Adipocyte (in vitro differentiated cells): ENCODE measurements at places on chromosomes 3 and 15.

DNA sequence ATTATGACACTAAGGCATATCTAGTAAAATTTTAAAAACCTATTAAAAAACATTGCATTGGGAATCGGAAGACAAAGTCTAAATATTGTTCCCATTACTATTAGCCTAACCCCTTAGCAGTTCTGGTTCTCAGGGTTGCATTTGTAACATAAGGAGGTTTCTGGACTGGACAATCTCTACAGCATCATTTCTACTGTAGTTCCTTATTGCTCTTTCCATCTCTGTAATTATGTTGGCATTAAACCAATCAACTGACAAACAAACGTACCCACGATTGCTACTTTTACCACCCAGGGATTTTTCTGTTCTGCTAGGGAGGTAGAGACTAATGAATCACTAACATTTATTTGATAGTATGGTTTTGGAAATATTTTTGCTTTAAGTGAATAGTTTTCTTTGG, 190.8 kb downstream of the CBLB start:
- no peak for DNase-seq

GRCh38 chr3:149270180-149270579, 48.6 kb upstream of the CP start:
- DNase-seq, result peak; percentile 47

GRCh38 chr3:81695302-81695701, 66.1 kb downstream of the GBE1 start:
- no peak for DNase-seq

- DNase-seq, result no peak
These were observed 16.3 kb upstream of the LINGO1 start for GRCh38 chr15:77649017-77649416.

DNA sequence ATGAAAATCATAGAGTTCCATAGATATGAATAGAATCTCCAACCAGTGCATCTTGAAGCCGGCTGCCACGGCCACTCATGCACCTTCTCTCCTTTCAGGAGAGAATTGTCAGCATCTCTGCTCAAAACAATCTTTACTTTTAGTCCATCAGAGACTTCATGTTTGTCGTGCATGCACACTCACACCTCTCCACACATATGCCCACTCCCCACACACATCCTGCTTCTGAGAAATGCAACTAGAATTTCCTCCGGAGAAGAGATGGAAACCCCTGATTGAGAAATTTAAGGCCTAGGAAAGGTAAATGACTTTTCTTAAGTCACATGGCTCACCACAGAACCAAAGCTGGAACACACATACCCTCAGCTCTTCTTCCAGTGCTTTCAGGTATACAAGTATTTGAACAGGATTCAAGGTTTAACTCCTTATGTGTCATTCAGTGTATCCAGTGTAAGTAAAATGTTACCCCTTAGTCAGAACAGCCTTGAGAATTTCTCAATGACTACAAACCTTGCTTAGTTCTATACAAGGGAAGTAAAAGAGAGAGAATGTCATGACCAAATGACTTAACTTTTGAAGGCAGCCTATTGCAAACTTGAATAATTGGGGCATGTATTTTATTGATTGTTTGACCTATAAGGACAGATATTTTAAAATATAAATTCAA, 69.1 kb upstream of the TSEN2 start:
- no peak for DNase-seq

DNA sequence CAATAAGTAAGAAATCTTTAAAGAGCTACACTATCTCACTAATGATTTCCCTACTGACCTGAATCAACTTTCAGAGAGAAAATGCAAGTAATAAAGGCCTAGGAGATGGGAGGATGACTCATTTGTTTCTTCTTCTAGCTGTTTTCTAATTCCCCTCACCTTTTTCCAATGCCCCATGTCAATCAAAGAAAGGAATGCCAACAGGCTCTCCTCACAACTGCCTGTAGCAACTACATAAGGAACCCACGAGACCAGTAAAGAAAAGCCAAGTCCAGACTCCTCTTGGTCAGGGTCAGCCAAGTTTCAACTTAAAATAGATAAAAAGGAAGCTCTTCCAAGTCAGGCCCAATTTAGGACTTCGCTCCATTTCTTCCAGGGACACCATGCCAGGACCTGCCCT, 201.9 kb downstream of the TNIK start:
- no peak for DNase-seq

DNA sequence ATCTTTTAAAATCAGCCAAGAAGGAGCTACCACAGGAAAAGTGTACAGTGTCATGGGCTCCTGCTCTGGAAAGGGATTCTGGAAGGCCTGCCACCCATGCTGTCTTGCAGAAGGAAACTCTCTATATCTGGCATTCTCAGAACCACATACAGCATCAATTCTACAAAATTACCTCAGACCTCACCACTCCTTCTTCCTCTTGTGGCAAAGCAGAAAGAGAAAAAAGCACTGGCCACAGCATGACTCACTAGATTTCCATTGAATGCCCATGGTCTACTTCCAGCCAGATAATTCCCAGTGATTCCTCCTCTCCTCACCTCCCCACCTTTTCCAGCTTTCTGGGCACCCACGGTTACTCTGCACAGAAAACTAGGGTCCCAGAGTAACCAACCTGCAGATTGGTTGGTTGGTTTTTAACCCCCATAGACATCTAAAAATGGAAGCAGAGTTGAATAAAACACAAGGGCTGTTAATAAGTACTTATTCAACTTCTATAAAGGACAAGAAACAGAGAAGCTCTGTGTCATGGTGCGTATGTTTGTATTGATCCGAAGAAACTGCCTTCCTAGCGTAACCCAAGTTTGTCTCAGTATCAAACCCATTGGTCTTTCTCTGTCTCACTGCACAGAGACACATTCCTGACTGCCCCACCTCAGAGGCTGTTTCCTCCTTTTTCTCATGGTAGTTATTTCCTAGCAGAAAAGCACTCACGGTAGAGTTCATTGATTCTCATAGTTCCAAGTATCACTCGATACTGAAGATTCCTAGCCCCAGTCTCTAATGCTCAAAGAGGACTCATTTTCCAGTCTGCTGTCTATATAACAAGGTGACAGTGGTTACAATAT, 67.7 kb downstream of the LDHAL6B start:
- no peak for DNase-seq

DNA sequence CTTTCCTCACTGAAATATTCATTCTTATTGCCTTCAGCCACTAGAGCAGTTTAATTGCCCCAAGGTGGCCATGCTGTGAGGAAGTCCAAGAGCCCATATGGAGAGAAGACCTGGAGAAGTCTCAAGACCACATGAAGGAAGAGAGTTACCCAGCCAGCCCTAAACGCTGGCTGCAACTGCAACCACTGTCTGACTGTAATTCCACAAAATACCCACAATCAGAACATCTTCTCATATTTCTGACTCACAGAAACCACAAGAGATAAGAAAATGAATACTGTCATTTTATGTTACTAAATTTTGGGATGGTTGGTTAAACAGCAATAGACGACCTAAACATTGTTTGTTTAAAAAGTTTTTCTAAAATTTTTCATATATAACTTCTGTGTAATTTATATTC, 14.7 kb upstream of the SST start:
- no peak for DNase-seq

DNA sequence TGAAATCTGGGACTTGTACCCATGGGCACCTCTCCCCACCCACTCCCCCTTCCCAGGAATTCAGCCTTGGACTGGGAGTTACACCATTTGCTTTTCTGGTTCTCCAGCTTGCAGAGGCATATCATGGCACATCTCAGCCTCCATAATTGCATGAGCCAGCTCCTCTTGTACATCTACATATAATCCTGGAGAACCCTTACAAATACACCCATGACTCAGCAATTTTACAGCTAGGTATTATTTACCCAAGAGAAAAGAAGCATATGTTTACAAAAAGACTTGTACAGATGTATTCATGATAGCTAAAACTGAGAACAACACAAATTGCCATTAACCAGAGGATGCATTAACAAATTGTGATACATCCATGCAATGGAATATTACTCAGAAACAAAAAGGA, 58.4 kb downstream of the RPLP1 start:
- no peak for DNase-seq

- DNase-seq, result no peak
These were observed at the start of gene HGD for GRCh38 chr3:120682095-120682681. HGD (minus strand) TSS chr3:120682239; CDS start chr3:120682111, 128 bp downstream.

DNA sequence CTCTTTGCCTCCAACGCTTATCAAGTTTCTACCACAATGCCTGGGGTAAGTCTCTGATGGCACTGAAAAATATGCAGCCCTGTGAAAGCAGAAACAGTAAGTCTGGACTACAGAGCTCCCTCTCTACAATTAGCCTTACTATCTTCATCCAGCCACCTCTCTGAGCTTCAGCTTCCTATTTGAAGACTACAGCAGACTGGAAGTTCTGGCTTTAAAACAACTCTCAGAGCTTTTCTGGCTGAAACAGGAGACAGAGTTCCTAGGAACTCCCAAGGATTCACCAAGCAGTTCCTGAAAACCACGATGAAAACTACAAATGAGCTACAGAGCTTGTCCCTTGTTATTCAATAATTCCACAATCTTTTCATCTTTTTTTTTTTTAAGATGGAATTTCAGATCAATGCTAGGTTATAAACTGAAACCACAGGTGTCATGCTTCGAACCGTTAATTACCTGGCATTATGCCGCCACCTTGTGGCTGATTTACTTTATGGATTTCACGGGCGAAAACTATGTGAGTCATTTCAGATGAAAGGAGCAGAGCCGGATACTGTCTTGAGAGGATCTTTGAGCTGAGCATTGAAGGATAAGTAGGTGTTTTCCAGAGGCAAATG, 3.9 kb downstream of the CRYGS start:
- peak; percentile 89 for DNase-seq

GRCh38 chr15:29844290-29844903, 22.1 kb upstream of the TJP1 start:
- DNase-seq, result peak; percentile 15

GRCh38 chr15:62046078-62046743, 14.0 kb downstream of the VPS13C start:
- no peak for DNase-seq

- DNase-seq, result peak; percentile 65
These were observed 2.3 kb downstream of the SERP1 start for GRCh38 chr3:150544041-150544440.

DNA sequence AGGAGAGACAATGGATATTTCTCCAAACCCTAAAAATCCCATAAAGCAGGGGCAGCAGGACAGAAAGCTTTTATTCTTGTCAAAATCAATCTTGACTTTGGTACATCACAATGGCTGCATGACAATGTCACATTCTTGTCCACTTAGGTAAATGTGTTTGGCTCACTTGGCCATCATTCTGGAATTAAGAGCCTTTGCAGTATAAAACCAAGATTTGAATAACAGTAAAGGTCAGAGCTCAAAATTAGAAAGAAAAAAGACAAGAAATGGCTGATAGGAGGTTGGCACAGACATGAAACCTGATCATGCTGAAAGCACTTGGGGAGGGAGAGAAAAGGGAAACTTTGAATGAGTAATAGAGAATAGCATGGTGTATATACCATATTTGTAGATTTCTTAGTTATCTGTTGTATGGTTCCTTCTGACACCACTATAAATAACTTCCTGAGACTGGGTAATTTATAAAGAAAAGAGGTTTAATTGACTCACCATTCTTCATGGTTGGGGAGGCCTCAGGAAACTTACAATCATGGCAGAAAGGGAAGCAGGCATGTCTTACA, 158.5 kb upstream of the SGO1 start:
- no peak for DNase-seq

DNA sequence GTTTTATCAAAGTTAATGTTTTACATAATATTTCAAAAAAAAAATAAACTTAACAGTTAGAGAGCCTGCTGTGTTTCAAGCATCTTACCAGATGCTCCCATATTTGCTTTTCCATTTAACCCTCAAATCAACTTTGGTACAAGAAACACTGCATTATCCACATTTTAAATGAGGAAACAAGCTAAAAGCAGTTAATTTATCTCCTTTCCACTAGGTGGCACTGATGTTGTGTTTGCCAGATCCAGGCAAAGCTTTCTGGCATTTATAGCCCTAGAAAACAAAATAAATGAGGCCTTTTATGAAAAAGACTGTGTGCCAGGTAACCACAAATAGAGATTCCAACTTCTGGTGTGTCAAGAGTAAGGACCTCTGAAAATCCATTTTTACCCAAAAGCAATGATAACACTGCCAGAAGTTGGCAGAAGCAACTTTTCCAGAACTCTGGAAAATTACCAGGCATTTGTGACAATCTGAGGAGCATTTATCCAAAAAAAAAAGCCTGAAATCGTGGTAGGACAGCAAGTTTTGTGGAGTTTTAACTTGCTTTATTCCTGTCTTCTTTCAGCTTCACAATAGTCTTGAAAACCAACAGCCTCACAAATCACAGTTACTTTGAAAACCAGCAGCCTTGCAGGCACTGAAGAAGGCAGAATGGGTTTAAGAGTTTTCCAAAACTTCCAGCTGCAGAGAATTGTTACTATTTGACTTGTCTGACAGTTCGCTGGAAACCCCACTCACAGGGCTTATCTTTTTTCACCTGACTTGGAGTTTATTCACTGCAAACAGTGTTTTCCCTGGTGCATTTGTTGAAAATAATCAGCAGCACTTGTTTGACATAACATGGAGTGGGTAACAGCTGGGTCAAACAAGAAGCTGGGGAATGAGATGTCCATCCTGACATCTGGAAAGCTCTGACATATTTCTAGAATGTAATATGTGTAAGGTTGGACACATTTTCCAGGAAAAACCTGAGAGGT, 9.2 kb downstream of the FAM162A start:
- DNase-seq, result peak; percentile 84

GRCh38 chr15:81754078-81754477, 291.7 kb downstream of the MEX3B start:
- DNase-seq, result peak; percentile 16

DNA sequence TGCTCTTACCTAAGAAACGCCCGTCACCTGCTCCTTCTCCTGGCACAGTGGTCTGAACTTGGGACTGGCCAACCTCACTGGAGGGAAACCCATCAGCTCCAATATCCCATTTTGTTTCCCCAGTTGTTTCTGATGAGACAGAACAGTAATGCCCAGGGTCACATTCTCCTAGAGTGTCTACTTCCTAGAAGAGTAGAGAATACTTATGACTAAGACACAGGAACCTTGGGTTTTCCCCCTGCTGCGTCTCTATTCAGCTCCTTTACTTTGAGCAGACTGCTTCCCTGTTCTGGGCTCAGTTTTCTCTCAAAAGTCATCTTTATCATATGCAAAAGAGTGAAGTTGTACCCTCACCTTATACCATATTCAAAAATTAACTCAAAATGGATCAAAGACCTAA, 79.4 kb downstream of the POLR2M start:
- DNase-seq, result no peak

DNA sequence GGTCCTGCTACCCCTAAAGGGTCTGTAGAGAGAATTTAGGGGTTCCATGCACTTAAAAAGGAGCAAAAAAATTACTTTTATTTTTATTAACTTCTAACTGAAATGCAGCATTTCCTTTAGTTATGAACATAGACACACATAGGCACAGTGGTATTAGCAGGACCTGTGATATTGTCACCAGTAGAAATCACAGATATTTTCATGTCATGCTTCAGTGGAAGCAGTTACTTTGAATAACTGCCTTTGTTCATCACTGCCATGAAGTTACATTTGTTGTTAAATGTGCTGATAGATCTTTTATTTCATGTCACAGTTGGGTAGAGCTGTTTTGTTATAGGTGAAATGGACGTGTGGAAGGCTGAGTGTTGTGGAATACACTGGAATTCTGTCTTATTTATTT, 37.4 kb downstream of the TRAK1 start:
- no peak for DNase-seq

GRCh38 chr3:143472731-143473523, 353.4 kb downstream of the CHST2 start:
- no peak for DNase-seq

- DNase-seq, result no peak
These were observed 11.5 kb downstream of the IGDCC3 start for GRCh38 chr15:65366122-65366892.
